Heart left ventricle (tissue), 16 donors: ENCODE measurements at places on chromosomes 2 and 18. TPM values are rescaled to one million over a fixed set of nuclear protein-coding genes. Genes with fewer than 3 reads are reported as not detected.
A peak's percentile ranks its signal among the peaks of the same experiment; 100 is the strongest.

The FAM228A gene
- total RNA-seq: 0.87 TPM

The POTEC gene
- not detected for total RNA-seq

GRCh38 chr18:27413495-27414401, 228.6 kb upstream of the CHST9 start:
- peak; percentile 30 for DNase-seq

DNA sequence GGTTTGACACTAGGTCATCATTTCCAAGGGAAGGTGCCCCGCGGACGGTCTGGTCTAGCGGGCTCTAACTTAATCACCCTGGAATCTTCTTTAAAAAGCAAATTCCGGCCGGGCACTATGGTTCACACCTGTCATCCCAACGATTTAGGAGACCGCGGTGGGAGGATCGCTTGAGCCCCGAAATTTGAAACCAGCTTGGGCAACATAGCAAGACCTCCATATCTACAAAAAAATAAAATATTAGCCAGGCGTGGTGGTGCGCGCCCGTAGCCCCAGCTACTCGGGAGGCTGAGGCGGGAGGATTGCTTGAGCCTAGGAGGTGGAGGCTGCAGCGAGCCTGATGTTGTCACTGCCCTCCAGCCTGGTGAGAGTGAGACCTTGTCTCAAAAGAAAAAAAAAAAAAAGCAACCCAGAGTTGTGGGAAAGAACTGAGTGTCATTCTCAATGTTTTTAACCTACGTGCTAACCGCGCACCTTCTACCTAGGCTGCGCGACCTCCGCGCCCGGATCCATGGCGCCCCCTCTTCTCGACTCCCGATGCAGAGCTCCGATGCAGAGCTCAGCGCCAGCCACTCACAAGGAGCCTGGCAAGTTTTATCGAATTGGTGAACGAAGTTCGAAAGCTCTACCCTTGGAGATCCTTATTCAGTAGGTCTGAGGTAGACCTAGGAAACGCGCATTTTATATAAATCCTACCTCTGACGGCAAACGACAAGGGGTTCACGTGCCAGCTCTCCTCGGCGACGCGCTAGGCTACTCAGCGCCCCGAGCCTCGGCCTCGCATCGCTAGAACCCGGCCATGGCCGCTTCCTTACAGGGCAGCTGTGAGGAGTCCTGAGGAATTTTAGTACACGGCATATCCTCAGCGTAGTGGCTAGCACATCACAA, 888 bp upstream of the TWSG1 start:
- peak; percentile 22 for DNase-seq

GRCh38 chr2:75311993-75312392, 112.7 kb upstream of the TACR1 start:
- no peak for DNase-seq

DNA sequence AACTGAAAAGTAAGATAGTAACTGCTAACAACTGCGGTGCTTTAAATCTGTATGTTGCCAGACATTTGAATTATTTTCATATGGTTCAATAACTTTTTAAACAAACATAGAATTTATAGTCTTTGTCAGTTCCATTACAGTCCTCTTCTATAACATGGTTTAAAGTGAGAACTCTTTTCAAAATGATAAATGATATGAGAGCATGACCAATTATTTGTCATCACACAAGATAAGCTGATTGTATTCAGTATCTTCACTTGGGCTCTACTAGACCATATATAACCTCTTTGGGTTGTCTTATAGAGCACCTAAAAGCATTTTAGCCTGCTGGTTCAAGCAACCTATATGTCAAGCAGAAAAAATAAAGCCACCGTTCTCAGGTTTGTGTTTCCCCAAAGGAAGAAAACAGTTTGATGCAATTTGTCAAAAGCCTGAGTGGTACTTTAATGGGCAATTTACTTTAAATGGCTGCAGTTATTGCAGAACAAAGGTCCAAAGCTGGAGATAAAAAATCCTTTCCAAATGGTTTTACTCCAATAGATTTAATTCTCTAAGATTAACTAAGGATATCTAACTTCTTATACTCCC, 298.4 kb downstream of the FSIP2 start:
- no peak for DNase-seq

GRCh38 chr2:134153294-134153880, 100.5 kb upstream of the MGAT5 start:
- DNase-seq: no peak

GRCh38 chr2:199315299-199316179, 142.2 kb downstream of the SATB2 start:
- no peak for DNase-seq

The LRATD1 gene
- total RNA-seq: 1.4 TPM

- no peak for DNase-seq
These were observed 55.2 kb upstream of the RIOK3 start for GRCh38 chr18:23397907-23398306.

DNA sequence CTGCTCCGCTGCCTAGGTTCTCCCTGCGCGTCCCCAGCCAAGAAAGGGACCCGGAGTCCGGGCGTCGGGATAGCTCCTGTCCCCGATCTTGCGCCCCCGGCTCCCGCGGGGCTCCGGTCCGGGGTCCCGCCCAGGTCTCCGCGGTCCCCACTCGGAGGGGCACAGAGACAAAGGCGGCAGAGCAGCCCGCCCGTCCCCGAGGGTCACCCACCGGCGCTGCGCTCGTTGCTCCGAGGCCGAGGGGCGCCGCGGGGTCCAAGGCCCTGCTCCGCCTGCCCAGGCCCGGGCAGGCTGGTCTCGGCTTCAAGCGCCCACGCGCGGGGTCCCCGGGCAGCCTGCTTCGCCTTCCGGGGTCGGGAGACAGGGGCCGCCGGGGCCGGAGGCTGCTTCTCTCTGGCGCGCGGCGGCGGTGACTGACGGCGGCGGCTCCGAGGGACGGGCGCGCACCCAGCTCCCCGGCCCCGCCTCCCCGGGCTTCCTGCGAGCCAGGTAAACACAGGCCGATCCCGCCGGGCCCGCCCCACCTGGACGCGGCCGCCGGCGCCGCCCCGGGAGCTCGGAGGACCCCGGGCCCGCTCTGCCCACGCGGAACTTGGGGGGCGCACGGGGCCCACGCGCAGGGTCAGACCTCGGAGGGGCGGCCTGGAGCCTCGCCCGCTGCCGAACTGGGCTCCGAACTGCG, at the start of gene MBP:
Gene MBP, minus strand, starts transcription at position 415 of the 682 bp plus-strand sequence. CDS start 27,522 bp downstream, outside the sequence.
- peak; percentile 73 for DNase-seq

- DNase-seq: no peak
These were observed 355.4 kb upstream of the GULP1 start for GRCh38 chr2:187936228-187936627.

The RGPD3 gene
- total RNA-seq: 0.24 TPM

- DNase-seq: peak; percentile 99
These were observed at the start of gene ANKRD39 for GRCh38 chr2:96857667-96858372. TSS of gene ANKRD39 (minus strand) at chr2:96858016. CDS start at chr2:96857987, 29 bp downstream.

GRCh38 chr18:13407484-13407883, 188.9 kb downstream of the LDLRAD4 start:
- no peak for DNase-seq

DNA sequence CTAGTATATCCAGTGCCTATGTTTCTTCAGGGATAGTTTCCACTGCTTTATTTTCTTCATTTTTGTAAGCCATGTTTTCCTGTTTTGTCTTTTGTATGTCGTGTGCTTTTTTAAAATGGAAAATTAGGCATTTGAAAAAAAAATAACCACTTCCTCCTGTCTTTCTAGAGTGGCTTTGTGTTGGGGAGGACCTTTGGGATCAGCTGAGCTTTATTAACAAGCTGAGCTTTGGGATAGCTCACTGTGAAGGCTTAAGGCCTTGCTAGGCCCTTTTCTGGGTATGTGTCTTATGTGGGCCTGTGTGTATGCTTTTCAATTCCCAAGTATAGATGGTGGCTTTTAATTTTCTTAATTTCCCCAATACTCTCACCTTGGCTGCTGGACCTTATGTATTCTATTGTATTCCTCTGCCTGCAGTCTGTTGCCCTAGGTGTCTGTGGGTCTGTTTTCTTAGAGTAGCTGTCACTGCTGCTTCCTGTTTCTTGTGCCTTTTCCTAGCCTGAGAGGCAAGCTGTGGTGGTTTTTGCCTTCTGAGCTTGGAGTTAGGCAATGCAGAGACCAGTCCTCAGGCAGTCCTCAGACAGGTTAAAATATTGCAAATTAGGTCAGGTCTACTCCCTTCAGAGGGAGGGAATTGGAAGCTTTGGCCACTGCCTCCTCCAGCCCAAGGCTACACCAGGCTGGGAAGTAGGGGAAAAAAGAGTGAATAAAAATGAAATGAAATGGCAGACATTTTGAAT, 134.7 kb downstream of the LDLRAD4 start:
- DNase-seq: no peak

- DNase-seq: no peak
These were observed 432.0 kb upstream of the FAM98A start for GRCh38 chr2:34031097-34031496.

DNA sequence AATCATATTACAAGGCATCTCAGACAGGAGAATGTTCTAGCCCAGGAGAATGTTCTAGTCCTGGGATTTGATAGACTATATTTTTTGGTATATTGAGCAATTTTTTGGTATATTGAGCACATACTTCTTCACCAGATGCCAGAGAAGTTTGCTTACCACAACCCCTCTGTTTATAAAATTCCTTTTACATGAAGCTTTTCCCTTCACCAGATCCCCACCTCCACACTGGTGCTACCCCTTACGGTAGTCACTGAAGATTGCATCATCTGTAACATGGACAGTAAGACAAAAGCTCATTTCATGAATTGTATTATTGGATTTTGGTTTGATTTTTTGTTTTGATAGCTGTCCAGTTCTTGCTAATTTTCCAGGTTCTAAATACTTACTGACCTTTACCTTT, 7.2 kb upstream of the HNMT start:
- DNase-seq: no peak

DNA sequence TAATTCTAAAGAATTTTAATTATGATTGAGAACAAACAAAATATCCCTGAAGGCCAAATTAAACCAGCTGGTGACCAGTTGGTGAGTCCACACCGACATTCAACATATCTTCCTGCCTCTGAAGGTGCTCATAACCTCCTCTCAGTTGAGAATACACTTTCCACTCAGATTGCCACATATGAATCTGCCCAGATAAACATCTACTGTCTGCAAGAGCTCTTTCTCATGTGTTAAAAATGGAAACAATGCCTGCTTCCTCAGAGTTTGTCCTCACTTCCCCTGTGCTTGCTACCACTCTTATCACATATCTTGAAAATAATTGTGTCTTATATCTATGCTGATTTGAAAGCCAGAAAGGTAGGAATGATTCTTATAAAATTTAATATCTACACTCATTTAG, 177.7 kb upstream of the GULP1 start:
- no peak for DNase-seq

- no peak for DNase-seq
These were observed 285.9 kb downstream of the MTX2 start for GRCh38 chr2:176555112-176555511.

The GNLY gene
- 2.9 TPM for total RNA-seq

The POMC gene
- 3.1 TPM for total RNA-seq

DNA sequence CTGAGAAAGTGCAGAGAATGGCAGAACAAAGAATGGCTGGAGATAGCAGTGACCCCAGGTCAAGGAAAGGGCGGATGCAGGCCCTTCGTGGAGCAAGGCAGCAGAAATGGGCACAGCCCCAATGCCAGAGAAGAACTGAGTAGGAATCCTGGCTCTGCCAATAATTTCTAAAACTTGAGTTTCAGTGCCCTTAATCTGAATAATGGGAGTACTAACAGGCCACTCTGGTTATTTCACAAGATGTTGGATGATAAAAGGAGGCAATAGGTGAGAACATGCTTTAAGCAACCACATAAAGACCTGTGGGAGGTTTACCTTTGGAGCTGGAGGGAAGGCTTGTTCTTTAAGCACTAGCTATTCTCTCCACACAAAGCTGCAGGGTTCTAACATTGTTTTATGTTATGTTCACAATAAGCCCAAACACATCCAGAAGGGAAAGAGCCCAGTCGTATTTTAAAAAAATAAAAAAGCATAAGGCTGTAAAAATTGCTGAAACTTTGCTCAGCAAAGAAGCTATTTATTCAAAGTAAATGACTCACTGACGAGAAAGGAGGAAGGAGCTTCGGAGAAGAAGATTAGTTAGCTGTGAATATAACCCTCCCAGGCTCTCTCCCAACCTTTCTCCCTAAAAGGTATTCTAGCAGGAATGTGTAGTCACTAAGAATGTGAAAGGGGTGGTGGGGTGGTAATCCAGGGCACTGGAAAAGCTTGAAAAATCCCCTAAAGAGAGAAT, 470.2 kb downstream of the TXNL1 start:
- no peak for DNase-seq

DNA sequence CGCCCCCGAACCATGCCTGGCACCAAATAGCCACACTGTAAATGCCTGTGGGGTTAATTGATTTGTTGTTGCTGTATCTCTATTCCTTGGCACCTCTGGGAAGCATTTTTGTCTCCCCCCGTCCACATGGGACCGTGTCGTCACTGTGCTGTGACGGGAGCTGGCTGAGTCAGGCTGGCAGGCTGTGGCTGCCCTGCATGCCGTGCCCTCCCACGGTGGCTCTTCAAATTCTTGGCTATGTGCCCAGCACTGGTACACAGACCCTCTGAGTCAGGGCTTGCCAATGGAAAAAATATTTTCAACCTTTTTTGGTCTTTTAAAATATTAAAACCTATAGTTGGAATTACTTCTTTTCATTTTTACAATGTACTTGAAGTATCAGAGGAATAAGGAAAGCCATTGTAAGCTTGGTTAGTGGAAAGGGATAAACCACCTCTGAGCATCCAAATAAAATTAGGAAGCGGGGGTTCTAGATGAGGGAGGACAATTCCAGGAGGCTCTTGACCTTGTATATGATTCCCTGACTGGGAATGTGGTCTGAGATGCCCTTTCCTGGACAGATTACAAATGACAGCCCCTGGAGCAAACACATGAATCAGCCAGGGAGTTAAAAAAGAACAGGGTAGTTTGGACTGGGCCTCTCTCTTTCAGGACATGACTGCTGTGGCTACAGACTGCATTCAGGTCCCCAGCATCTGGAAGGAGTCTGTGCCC, 59.4 kb downstream of the DGKD start:
- peak; percentile 82 for DNase-seq

The FN1 gene
- total RNA-seq: 118 TPM

- no peak for DNase-seq
These were observed at the start of gene GAREM2 for GRCh38 chr2:26172871-26173775. TSS of gene GAREM2 (plus strand) at chr2:26173088. CDS start at chr2:26173221, 133 bp downstream.

- no peak for DNase-seq
These were observed 262.0 kb downstream of the AFF3 start for GRCh38 chr2:99880148-99880963.

DNA sequence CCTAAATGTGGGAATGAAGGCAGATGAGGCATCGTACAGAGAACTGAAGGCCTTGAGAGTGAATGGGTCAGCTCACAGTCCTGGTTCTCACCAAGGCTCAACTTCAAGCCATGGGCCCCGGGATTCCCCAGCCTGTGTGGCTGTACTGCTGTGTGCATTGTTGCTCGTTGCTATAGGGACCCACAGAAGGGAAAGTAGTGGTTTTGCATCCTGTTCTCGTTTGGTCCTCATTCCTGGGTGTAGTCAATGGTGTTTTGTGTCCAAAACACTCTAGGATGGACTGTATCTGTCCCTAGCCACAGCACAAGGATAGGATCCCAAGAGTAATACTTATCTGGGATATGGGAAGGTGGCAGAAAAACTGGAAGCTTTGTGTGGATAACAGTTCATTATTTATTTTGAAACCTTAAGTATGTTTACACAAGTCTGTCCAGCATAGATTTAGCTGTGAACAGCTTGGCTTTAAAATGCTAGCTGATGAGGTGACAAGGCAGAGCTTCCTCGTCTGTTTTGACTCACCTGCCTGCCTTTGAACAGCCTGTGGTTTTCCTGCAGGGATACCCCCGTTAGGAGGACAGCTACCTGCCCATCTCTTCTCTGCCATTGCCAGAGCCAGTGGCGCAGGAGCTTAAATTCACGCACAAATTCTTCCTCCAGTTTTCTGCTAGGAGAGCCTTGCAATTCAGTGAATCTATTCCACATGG, 85.0 kb downstream of the WDSUB1 start:
- DNase-seq: no peak
